ENCODE measurements at places on chromosomes 7 and 10.
A peak's percentile ranks its signal among the peaks of the same experiment; 100 is the strongest.

DNA sequence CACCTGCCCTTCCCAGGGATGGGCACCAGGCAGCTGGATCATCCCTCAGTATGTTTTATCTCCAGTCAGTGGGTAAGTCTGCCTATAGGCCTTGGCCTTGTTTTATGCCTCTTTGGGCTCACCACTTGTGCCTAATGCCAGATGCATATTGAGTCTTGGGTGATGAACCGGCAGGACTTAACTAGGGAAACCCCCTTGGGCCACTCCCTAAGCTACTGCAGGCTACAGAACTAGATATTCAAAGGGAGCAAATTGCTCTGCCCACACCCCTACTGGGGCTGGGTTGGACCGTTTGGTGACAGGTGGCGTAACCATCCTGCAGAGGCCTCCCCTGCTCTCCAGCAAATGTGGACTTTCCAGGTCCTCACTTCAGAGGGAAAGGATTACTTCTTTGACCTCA, 115.7 kb upstream of the GDF10 start:
- DNase-seq = no peak

GRCh38 chr7:112828696-112829095, 38.5 kb upstream of the TMEM168 start:
- DNase-seq = no peak

DNA sequence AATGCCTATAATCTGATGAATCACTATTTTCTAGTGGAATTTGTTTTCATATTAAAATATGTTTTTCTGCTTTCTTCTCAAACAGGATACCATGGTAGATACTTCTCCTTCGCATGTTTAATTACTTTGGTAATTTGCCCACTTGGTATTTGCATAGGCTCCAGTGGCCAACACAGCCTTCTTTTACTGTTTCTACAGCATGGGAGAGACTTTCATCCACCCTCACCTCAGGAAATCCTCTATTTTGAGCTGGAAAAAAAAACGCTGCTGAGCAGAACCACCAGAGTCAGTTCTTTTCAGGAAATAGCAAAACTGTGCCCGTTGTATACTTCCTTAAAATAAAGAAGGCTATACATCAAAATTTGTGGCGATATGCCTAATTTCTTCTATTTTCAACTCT, 213.3 kb downstream of the MDFIC start:
- no peak for DNase-seq

GRCh38 chr7:41027428-41028115, 675.3 kb downstream of the INHBA start:
- DNase-seq = peak; percentile 83

GRCh38 chr10:131448171-131448570, 136.7 kb upstream of the TCERG1L start:
- DNase-seq = no peak

- DNase-seq = no peak
Measured at GRCh38 chr7:106313966-106314365, 29.2 kb upstream of the NAMPT start.

- DNase-seq = no peak
Measured at GRCh38 chr10:12637649-12638048, 288.3 kb downstream of the CAMK1D start.

DNA sequence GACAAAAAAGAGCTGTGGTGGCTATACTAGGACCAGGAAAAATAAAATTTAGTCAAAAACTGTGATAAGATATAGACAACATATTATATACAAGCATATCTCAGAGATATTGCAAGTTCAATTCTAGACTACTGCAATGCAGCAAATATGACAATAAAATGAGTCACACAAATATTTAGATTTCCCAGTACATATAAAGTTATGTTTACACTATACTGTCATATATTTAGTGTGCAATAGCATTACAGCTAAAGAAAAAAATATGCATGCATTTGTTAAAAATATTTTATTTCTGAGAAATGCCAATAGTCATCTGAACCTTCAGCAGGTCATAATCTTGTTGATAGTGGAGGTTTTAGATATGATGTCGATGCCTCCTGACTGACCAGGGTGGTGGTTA, 72.1 kb downstream of the AKR1C4 start:
- no peak for DNase-seq

DNA sequence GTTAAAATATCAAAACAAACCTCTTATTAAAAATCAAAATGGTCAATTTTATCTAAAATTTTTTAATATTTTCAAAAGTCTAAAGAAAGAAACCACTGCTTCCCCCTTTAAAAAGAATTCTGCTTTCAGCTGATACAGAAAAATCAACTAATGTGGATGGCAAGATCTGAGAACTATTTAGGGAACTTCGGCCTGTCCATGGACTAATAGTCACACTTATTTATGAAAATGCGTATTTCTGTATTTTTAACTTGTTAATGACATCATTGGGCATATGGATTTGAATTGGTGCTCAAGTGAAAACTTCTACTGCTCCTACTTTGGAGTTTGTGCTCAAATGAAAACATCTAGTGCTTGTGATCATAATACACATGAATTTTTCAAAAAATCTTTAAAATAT, 31.9 kb downstream of the RNLS start:
- no peak for DNase-seq

DNA sequence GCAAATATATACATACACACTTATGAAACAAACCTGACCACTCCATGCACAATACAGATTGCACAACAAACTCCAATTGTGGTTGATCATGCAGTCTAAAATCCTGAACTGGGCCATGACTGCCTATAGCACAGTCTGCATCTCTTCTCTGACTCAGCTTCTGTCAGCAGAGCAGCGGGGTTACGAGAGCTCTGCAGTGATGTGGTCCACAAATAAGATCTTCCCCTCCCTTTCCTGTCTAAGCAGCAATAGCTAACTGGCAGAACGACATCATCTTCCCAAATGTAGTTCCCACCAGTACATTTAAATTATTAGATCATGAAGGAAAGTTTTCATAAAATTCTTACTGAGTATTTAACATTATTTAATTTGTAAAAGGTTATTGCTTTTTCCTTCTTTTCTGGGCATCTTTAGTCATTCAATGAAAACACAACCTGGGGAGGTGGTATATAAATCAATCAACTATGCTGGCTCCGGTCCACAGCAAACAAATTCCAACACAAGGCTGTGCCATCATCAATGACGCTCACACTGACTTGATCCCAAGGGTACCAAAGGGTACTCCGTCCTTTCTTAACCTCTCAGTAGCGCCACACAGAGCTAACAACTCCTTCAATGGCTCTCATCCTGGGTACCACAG, 17.1 kb downstream of the ARHGAP21 start:
- peak; percentile 56 for DNase-seq
